ENCODE measurements at places on chromosomes 4 and X.

DNA sequence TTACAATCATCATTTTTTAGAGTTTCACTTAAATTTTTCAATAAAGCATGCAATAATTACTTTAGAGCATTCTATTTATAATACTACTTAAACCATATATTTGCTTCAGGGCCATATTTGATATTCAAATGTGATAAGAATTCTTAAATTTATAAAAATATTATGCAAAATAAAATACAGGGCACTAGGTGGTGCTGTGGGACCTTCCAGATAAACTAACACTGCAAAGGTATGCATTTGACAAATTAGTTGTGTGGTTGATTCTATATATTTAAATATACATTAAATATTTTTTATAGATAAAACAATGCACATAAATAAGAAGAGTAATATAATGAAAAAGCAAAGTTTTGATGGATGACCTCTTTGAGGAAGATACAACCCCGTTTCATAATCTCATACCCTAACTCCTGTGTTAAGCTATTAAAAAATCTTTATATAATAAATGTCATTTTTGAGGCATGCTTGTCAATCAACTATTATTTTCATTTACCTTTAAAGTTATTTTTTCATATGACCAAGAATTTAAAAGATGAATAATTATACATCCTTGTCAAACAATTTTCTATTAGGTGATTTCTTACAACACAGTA is 128.4 kb downstream of the REELD1 start:
- no peak for DNase-seq

- DNase-seq: no peak
These were observed at the start of gene TADA2B for GRCh38 chr4:7043284-7044136. Gene TADA2B, plus strand, starts transcription at chr4:7043372. Its CDS starts 208 bp downstream, at chr4:7043580.

DNA sequence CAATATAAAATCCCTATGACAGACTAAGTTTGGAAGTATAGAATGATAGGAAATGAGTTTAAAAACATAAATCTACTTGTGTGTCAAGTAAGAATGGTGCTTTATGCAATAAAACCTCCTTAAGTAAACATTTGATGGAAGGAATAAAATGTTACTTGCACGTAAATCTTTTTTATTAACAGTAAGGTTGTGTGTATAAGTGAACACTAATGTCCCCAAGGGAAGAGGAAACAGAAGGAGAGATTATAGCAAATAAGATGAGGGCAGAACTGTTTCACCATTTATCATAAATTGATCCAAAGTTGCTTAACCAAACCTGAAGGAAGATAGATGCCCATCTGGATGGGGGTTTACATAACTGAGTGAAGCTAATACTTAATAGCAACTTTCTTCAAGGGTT is 86.8 kb downstream of the FRMPD4 start:
- no peak for DNase-seq

GRCh38 chrX:32480019-32480418 is 731.3 kb downstream of the DMD start:
- DNase-seq: no peak

GRCh38 chr4:26590639-26591038 is 6.8 kb downstream of the TBC1D19 start:
- peak; percentile 79 for DNase-seq

DNA sequence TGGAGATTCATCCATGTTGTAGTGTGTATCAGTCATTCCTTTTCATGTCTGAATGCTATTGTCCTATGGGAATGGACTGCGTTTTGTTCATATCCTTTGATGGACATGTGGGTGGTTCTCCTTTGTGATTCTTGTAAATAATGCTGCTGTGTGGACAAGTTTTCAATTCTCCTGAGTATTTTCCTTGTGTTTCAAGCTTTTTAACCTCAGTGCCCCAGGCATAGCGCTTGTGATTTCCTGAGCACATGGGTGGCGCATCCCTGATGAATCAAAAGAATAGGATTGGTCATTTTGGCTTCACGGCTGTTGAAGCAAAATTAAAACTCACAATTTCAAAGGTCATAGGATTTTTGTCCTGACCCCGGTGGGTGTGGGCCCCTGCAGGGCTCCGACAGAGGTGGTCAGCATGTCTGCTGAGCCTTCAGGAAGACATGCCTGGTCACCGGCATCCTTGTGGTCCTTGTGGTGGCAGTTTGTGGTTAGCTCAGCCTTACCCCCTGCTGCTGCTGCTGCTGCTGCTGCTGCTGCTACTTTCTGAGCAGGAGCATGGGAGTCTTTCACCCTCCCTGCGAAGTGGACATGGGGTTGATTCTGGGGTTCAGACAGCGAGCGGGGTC is 30.0 kb downstream of the SHROOM2 start:
- DNase-seq: peak; percentile 17

- DNase-seq: peak; percentile 32
These were observed 63.2 kb upstream of the STARD8 start for GRCh38 chrX:68584221-68584620.

- DNase-seq: no peak
These were observed 3.8 kb upstream of the CXCL9 start for GRCh38 chr4:76011018-76011670.

DNA sequence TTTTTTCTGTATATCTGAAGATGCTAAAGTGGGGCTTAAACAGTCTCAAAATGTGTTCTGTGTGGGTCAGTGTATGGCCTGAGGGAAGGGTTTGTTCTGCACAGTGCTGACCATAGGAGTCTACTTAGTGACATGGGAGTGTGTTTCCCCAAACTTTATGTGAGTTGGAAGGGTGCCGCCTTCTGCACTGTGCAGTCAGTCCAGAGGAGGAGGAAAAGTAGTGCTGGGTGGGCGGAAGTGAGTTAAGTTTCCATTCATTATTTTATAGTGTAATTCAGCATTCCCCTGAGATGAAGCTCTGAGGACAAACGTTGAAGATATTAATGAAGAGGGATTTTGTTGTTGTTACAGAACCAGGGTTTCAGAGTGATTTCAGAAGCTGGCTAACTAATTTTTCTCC is 2.9 kb downstream of the CHST7 start:
- DNase-seq: no peak

DNA sequence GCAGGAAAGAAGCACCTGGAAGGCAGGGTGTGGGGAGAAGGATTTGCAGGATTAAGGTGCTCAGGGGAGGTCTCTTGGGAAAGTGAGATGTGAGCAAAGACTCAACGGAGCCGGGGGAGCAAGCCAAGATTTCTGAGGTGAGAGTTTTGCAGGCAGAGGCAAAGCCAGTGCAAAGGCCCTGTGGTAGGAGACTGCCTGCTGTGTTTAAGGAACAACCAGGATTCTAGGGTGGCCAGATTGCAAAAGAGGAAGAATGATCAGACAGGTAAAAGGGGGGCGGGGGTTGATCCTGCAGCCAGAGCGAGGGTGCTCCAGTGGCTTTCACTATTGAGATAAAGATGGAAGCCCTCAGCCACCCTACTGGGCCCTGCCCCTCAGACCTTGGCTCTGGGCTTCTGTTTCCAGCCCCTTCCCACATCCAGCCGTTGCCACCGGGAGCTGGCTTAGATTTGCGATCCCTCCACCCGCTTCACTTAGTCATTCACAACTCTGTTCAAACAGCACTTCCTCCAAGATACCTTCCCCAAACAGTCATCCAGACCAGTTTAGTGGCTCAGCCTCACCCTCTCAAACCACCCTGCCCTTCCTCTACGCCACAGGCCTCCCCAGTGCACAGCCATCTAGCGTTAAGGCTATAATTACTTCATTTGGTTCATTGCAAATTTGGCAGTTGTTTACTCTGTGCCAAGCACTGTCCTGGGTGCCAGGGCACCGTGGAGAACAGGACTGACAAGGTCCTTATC is 23.3 kb upstream of the BCOR start:
- no peak for DNase-seq

DNA sequence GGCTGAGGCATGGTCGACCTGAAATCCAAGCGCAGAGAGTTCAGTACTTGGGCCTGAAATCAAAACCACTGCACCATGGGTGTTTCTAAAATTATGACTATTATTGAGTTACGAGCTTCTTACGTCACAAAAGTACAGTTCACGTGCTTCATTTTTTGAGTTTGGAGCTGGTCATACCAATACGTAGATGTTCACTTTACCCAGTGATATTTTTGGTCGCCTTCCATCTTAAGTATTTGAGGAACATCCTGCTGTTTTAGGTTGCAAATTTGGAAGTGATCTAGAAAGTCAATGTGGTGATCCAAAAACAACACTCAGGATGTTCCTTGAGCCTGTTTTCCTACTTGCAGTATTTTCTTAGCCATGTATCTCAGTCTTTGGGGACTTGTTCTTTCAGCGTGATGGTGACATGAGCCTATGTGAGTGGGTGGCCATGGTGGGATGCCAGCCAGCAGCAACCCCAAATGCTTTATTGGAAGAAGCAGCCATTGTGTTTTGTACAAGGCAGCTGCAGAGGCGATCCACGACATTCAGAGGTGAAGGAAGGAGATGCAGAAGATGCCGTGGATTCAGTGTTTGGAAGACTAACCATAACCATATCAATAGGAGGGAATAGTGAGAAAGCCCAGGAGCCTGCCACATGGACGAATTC is 28.7 kb downstream of the LDB2 start:
- no peak for DNase-seq

GRCh38 chr4:145132511-145133098 is 34.5 kb downstream of the ABCE1 start:
- no peak for DNase-seq

DNA sequence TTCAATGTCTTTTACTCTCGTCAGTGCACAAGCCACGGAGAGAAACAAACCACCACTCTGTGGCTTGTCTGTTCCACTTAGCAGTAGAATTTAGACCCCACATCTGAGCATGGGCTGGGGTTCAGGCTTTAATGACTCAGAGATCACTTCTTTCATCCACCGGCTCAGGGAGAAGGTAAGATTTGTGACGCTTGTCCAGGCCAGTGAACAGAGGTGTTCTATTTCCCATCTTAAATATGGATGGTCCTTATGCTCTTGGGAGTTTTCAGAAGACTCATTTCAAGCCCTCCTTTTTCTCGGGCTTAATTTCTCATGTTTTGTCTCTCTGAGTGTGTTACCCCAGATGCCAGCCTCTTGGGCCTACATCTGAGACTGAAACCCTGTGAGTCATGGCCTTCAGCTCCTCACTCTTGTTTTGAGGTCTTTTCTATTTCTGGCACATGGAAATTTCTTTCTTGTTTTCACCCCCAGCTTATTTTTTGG is 127.4 kb upstream of the SFRP2 start:
- DNase-seq: no peak

- peak; percentile 26 for DNase-seq
These were observed 1.6 kb downstream of the REST start for GRCh38 chr4:56909086-56909894.

- no peak for DNase-seq
These were observed 26.5 kb downstream of the CD40LG start for GRCh38 chrX:136674270-136674985.

GRCh38 chr4:148790691-148791090 is 348.5 kb upstream of the NR3C2 start:
- peak; percentile 88 for DNase-seq

DNA sequence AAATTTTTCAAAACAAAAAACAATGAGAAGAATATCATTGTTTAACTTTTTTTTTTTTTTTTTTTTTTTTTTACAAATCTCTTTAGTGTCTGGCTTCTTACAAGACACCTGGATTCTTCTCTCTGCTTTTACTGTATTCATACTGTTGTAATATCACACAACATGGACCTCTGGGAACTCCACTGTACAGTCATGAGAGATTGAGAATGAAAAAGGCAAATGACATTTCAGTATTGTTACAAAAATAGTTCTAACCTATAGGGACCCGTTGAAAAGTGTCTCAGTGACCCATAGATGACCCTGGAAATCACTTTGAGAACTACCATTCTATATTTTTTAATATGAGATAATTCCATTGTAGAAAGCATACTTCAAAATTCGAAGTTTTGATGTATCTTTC is 124.4 kb downstream of the SLIT2 start:
- DNase-seq: no peak

DNA sequence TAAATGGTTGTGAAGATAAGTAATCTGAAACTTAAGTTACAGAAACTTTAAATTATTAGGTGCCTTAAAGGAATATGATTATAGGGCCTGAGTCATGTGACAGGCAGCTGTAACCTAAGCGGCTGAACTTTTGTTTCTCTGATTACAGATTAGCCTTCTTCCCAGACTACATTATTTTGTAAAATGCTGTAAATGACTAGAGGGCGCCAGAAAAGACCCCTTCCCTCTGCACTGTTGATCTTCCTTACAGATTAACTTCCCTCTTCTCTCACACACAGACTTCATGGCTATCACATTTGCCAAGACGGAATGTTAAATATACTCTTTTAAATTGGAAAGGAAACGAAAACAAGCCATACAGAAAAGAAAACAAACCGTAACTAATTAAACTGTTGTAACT is 96.6 kb downstream of the EVC2 start:
- DNase-seq: peak; percentile 6

GRCh38 chrX:143894938-143895337 is 11.1 kb downstream of the UBE2NL start:
- DNase-seq: no peak

- DNase-seq: no peak
These were observed 118.8 kb downstream of the CHRNA9 start for GRCh38 chr4:40453912-40454311.

- no peak for DNase-seq
These were observed 259.8 kb downstream of the NR3C2 start for GRCh38 chr4:148182230-148182911.

- no peak for DNase-seq
These were observed 785.3 kb downstream of the ADGRL3 start for GRCh38 chr4:61985426-61985825.

GRCh38 chrX:100685997-100686305 is 42.0 kb downstream of the SRPX2 start:
- no peak for DNase-seq

DNA sequence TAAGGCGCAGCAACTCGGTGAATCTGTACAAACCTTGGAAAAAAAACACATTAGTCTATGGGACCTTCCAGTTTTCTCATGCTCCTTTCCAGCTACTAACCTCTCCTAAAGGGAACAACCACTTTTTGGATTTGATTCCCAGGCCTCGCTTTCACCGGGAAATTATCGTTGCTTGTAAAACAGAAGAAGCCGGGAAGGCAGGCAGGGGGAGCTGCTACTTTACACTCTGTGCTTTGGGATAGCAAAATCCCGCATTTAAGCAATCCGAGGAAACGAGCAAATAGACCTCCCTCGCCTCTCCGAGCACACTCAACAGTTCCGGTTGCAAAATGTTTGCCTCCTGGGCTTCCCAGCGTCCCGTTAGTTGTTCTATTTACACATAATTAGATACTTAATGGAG is 1.2 kb downstream of the CD38 start:
- no peak for DNase-seq

- DNase-seq: no peak
These were observed 1095.2 kb upstream of the POU3F4 start for GRCh38 chrX:82412858-82413257.

- DNase-seq: no peak
These were observed 56.1 kb downstream of the KDR start for GRCh38 chr4:55069248-55069647.
